ENCODE measurements at places on chromosomes 2 and 18.

GRCh38 chr2:131104487-131105155 lies 515 bp upstream of the PLEKHB2 start:
- no peak for DNase-seq

DNA sequence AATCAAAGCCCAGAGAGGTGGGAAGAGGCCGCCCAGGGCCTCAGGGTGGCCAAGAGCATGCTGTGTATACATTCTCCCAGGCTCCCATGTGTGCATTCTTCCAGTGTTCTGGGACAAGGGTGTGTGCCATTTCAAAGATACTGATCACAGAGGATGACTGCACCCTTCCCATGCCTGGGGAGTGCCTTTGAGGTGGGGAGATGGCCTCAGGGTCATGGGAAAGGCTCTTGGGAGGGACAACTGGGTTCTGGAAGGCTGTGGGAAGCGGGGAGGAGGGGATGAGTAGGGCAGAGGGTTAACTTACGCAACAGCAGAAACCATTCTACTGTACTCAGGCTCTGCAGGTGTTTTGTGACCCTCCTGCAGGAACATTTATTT lies 40.9 kb downstream of the KLHL29 start:
- DNase-seq: no peak

DNA sequence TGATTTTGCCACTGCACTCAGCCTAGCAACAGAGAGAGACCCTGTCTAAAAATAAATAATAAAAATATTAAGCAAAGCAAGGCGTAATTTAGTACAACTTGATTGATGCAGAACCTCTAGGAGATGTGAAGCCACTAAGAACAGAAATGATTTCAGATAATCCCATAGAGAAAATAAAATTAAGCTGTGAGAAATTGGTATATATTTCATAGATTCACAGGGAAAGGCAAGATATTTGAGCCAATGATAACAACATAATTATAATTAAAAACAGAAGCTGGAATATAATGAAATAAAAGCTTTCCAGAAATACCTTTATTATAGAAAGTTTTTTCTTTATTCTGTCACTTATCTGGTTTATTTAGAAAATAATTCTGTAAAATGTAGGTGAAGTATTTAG lies 88.9 kb upstream of the GULP1 start:
- DNase-seq: no peak

DNA sequence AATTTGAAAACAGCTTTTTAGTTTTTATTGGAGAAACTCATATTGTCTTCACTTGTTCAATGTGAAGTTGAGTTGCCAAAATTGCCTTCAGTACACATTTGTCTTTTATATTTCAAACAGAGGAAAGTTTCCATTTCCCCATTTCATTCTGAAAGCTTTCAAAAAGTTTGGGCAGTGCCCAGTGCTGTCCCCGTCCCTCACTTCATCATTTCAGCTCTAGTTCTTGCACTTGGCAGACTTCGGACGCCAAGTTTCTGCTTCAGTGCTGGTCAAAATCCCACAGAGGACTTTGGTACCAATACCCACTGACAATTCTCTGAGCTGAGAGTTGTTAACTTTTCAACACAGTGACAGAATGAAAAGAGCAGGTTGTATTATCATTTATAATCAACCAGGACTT lies 43.4 kb upstream of the AQP4 start:
- no peak for DNase-seq

- DNase-seq: no peak
These were observed 64.7 kb upstream of the DSEL start for GRCh38 chr18:67581178-67581577.

DNA sequence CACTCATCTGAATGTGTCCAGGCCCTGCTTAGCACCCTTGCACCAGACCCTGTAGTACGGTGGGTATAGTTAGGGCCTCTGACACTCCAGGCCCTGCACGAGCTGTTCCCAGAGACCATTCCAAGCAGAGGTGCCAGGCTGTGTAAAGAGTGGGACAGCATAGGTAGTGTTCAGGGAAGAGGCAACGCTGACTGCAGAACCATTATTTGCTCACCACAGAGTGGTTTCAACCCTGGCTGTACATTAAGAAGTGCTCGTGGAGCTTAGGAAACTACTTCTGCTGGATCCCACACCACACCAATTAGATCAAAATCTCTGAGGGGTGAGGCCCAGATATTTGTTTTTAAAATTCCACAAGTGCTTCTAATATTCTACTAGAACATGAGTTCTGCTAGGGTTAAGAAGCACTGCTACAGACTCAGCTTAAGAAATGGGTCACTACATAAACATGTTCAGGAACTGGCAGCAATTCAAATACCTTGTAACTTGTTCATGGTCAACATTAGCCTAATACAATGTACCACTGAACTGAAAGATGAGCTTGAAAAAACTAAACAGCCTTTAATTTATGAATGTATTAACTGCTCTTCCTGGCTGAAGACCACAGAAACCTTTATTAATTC lies 183.0 kb downstream of the MYO5B start:
- no peak for DNase-seq

GRCh38 chr2:15560988-15561573 lies at the start of gene NBAS:
NBAS (minus strand) TSS chr2:15561334; CDS start chr2:15561304, 30 bp downstream.
- peak; percentile 56 for DNase-seq

GRCh38 chr2:108270768-108271506 lies 17.8 kb upstream of the SULT1C2 start:
- DNase-seq: no peak

DNA sequence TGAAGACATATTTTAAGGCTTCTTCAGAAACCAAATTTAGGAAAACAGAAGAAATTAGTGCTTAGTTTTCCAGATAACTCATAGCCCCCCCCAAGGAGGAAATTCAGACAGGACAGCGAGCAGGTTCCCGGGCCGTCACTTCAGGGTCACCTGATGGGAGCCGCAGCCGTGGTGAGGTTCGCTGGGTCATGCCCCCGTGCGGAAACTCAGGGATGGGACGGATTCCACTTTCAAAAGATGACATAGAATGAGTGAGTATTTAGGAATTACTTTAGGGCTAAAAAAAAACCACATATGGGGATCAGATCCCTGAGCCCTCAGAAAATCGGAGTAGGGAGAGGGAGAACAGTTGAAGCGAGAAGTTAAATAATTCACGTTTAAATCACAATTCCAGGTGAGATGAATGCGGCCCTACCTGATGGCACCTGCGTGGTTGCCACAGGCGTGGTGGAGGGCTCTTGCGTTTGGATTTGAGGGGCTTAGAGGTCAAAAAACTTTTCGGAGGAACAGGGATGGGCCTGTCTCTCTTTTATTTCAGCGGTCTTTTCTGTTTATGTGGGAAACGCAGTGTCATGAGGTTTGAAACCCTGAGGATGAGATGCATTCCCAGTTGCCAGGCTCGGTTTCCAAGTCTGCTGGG lies 114.4 kb downstream of the NFATC1 start:
- DNase-seq: no peak

DNA sequence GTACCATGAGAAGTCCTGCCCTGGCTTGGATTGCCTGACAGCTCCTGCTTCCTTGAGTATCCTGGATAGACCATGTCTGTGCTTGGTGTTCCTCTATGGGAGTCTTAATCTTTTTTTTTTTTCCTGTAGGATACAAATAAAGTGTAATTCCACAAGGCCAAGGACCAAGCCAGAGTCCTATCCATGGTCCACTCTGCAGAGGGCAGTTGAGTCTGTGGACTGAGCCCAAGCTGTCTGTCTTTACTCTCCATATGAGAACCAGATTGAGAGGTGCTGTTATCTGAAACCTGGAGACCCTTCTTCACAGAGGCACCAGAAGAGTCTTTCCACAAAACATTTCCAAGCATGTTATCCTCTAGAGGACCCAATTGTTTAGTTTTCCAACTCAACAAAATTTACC lies 1.4 kb upstream of the KIF3C start:
- DNase-seq: no peak

DNA sequence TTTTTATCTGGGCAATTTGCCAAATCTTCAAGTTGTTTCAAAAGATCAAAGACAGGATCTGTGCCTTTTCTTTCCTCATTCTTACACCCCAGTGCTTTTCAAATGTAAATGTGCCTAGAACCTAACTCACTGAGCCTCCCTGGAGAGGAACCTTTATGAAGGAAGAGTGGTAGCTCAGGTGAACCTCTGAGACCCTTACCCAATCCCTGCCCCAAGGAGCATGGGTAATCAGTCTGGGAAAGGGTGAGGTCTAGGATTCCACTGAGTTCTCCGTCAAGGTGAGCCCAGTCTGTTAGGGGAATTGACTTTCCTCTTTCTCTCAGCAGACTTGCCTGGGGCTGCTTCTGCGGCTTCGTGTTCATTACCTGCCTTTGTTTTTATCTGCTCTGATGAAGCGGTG lies 88.1 kb upstream of the MAP4K4 start:
- DNase-seq: no peak

DNA sequence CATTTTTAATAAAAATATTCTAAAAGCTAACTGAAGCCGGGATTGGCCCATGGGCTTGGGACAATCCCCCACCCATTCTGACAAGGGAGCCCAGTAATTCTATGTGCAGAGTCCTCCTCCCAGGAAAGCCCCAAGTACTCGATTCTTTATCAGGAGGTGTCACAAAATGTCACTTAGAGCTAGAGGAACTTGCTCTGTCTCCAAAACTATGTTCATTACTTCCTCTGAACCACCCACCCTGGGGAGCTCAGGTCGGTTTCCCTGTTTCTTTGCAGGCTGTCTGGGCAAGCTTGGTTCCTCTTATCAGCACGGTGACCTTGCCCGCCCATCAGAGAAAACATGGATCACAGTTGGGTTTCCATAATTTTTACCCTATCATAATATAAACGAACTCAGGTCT lies 430.6 kb upstream of the ID2 start:
- DNase-seq: no peak

GRCh38 chr2:75729861-75730260 lies 19.1 kb upstream of the GCFC2 start:
- no peak for DNase-seq

DNA sequence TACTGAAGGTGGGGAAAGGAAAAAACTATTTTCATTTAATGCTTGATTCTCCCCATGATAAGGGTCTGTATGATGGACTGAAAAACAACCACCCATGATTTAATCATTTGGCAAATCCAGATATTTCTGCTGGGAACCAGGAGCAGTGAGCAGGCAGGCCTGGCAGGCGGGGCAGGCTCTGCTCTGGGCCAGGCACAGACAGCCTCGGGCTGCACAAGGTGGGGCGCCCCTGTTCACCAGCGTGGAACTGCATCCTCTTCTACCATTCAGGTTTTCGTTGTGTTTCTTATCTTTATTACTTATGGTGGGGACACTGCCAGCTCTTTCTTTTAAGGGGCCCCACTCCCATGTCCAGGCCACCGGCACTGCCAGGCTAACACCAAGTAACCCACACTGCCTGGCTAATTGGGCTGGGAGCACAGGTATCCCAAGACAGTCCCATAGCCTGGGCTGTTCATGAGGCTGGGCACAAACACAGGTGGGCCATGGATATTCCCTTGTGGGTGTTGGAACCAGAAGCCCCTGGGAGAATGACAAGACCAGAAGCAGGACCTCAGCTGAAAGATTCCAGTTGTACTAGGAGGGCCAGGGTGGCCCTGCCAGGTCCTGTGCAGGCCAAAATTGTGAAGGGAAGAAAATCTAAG lies 57.1 kb upstream of the RALBP1 start:
- DNase-seq: no peak

GRCh38 chr2:24259316-24259715 lies 84.5 kb downstream of the FAM228A start:
- DNase-seq: no peak

DNA sequence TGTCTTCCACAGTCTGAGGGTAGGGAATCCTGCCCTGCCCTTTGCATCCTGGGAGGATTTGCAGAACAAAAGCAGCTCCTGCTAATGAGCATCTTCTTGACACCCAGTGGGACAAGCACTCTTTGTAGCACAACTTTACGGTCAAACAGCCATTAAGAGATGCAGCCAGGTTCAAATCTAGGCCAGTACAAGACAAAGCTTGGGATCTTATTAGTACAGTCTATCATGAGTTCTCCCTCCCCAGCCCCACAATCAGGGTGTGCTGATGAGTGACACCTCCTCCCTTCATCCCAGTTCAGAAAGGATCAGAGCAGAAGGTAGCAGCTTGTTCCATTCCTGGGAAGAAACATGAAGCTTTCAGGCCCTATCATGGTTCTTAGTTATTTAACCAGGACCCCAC lies 41.9 kb downstream of the MARCO start:
- DNase-seq: no peak

- DNase-seq: no peak
These were observed 9.0 kb upstream of the MCFD2 start for GRCh38 chr2:46924608-46925007.

DNA sequence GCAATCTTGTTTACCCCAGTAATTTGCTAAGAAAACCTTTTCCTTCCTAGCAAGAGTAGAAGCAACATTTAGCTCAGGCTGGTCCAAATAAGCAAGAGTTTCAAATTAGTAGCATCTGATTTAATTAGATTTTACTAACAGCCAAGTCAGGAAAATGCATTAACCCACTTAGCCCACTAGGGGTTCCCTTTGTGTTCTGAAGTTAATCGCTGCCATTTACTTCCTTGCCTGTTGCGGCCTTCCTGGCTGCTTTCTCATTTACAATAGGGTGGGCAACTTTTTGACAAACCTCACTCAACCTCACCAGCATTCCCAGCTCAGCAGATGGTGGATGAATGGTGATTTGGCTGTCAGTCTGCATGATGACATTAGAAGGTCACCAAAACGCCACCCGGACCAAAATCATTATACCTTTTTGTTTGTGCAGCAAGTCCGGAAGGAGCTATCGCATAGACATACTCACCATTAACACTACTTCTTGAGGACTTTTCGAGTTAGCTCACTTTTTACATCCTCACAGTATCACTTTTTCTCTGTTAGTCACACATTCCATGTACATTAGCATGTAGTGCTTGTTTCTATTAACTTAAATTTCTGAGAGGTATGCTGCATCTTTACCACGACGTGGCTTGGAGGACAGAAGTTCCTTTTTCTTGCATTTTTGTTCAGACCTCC lies 101.5 kb upstream of the SETBP1 start:
- DNase-seq: no peak

DNA sequence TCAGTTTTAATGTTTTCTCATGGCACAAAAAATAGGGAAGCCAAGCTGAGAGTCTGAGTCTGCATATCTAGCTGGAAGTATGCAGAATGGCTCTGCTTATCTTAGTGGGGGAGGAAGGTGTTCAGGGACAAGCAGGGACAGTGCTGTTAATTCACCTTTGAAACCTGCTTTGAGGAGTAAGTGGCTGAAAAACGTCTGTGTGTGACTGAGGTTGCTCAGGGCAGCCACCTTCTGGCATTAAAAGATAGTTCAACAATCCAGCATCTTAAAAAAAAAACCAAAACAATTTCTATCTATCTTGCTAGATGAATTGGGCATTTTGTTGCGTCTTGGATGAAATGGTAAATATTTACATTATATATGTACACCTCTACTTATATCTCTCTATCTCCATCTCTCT lies 2.0 kb upstream of the TRPM8 start:
- DNase-seq: no peak

DNA sequence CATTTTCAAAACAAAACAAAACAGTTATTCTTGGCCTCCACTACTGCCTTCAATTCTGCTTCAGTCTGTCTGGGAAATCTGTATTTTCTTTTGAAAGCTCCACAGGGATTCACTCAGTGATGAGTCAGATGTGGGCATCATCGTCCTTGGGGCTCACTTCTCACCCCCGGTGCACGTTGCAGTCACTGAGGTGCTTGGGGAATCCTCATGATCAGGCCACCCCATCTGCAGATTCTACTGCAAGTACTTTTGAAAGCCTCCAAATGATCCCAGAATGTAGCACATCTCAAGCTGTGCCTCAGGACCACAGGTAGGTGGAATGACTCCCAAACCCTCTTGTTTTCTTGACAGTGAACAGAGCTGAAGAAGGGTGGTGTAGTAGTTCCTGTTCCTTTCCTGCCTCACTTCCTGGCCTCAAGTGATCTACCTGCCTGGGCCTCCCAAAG lies 34.3 kb downstream of the LPIN2 start:
- DNase-seq: no peak

All from NCI-H187 treated with DMSO at 0.1 percent for 48 hours (cell line).